Activated CD8-positive, alpha-beta memory T cell treated with anti-CD3 and anti-CD28 coated beads for 1 hour (primary cell): ENCODE measurements at places on chromosomes 3 and 15.

DNA sequence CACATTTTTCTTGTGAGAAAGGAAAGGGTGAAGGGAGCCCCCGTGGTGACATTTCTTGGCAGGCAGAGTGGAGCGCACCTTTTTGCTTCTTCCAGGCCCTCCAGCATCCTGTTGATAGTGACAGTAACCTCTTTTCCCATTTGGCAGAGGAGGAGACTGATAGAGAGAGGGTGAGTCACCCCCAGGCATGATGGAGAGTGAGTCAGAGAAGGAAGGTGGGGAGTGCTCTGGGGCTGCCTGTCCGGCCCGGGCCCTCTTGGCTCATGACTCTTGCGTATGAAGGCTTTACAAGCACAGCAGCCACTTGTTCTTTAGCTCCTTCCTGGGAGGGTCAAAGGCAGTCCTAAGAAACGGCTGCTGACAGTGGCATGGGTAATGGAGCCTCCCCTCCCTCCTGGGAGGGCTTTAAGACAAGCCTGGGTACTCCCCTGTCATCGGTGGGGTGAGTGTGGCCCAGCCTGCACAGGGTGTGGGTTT is 16.0 kb downstream of the ANKRD63 start:
- no peak for DNase-seq

DNA sequence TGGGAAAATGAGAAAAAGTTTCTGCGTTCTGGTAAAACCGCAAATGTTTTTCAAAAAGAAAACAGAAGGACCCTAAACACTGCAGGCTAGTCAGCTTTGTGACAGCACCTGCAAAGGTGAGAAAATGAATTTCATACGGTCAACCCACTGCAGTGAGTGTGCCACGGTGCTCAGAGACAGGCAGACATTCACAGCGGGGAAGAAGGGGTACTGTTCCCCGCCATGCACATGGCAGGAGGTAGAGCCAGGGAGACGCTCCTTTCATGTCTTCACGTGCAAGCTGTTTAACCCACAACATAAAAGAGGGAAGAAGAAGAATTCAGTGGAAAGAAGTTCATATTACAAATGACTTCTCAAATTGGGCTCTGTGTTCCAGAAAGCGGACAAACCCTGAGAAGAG is 109.5 kb downstream of the SEC22A start:
- DNase-seq: no peak

DNA sequence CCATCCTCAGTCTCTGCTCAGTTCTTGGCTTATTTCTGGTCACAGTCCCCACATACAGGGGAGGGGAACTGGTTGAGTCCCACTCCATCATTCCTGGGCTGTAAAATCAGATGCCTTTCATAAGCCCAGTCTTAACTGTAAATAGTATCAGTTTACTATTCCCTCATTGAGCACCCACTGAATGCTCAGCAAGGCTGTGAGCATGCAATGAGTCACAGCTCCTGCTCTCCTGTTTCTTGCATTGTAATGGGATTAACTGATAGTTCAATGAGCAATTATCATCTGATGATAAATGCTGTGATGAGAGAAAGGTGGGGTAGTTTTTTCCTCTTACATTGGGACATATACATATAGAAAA is 113.6 kb upstream of the TPM1 start:
- DNase-seq: no peak

GRCh38 chr3:54353946-54354345 is 231.6 kb downstream of the CACNA2D3 start:
- DNase-seq: no peak

DNA sequence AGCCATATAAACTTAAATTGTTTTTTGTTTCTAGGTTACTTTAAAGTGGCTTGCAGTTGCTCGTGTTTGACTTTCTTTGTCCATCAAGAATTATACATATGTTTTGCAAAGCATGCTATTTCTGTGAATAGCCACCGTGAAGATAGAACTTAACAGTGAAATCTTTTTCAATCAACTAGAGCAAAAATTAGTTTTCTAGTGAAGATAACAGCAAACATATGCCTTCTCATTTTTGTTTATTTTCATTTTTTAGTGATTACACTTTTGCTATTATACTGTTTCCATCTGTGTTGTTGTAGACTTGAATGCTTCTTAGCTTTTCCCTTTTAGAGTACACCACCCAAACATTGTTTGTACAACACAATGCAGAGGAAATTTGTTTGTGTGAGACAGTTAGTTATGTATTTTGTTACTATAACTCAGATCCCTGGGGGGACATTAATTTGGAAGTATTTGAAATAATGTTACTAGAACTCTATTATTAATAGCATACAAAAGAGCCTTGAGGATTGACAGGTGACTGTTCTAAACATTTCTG is 62.8 kb downstream of the CRYBG3 start:
- no peak for DNase-seq

DNA sequence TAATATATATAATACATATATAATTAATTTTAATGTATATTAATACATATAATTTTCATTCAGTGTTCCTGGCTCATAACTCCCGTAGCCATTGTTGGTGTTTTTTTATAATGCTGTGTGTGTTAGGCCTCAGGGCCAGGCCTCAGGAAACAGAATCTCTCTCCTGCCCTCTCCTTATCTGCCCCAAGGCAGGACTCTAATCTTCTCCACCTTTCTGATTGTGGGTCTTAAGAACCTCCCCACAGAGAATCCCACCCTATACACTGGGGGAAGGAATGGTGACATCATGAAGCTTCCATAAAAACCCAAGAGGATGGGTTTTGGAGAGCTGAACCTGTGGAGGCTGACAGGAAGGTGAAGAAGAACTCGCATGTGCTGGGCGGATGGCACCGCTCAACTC is 4.0 kb upstream of the FMN1 start:
- DNase-seq: no peak

- DNase-seq: no peak
Measured at GRCh38 chr3:56303487-56303886, 164.8 kb downstream of the ERC2 start.

DNA sequence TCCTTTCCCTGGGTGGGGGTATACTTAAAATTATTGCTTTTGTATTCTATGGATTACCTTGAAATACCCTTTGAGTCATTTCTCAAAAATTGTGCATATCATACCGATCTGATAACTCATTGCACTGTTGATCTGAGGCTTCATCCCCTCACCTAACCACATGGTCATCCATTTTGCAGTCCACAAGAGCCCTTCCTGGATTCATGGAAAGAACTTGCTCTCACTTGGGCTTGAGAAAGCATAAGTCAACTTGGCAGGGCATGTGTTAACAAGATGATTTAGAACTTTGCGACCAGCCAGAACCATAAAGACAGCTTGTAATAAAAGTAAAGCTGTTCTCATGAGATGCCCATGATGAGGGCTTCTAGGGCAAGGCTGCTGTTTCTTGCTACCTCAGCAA is 22.2 kb downstream of the MME start:
- DNase-seq: no peak

DNA sequence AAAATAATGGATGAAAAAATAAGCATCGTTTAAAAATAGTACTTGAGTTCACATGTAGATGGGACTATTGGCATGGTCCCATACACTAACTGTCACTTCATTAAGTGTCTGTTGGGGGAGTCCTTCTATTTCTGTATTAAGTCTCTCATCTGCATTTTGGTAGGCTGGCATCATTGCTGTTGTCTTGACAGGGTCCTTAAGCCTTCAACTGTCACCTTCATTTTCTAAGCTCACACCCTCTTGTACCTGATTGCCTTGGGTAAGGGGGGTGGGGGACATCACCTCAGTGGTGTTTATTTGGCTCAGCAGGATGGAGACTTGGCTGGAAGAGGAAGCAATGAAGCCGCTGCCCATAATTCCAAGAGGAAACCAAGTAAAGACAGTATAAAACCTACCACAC is 202.0 kb upstream of the VEPH1 start:
- DNase-seq: no peak

DNA sequence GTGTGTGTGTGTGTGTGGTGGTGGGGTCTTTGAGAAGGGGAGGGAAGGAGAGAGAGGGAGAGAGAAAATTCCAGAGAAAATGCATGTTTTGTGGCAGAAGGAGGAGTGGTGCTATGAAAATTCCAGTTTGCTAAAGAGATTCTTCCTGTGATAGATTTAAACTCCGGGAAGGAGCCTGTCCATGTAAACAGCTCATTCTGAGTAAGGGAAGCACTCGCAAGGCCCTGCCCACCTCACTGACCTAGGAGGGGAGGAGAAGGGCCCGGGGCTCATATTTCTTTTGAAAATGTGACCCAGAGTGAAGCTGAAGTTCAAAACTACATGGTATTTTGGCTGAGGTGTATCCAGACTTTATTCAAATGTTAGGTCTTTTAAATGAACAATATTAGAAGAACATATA is 41.3 kb downstream of the ADAMTSL3 start:
- no peak for DNase-seq

- no peak for DNase-seq
Measured at GRCh38 chr15:35827911-35828310, 281.9 kb upstream of the DPH6 start.

DNA sequence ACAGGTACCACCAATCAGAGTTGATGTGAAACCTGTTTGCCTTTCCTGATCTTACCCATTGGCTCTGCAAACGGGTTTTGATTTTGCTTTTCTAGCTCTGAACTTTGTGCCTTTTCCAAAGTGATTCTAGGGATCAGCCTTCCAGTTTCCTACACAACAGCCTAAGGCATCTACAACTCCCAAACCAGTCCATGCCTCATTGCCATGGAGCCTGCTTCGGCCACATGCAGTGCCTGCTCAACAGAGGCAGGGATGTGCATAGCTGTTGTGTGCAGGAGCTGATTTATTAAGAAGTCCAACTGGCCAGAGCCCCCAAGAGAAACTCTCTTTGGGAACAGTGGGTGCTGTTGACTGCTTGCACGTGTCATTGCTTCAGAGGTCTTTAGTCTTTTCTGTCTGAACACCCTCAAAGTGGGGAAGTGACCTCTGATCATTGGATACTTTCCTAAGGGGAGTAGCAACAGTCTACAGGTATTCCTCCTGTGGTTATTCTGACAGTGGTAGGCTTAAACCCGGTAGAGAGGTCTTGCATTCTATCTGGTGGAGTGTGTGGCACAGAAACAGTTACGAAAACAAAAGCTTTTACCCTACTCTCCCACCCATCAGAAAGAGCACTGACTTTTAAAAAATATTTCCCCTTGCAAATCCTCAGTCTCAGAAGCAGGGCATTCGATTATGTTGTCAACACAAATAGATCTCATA is 36.6 kb upstream of the THSD4 start:
- DNase-seq: no peak

GRCh38 chr15:68515371-68516095 is 63.3 kb upstream of the CORO2B start:
- no peak for DNase-seq

DNA sequence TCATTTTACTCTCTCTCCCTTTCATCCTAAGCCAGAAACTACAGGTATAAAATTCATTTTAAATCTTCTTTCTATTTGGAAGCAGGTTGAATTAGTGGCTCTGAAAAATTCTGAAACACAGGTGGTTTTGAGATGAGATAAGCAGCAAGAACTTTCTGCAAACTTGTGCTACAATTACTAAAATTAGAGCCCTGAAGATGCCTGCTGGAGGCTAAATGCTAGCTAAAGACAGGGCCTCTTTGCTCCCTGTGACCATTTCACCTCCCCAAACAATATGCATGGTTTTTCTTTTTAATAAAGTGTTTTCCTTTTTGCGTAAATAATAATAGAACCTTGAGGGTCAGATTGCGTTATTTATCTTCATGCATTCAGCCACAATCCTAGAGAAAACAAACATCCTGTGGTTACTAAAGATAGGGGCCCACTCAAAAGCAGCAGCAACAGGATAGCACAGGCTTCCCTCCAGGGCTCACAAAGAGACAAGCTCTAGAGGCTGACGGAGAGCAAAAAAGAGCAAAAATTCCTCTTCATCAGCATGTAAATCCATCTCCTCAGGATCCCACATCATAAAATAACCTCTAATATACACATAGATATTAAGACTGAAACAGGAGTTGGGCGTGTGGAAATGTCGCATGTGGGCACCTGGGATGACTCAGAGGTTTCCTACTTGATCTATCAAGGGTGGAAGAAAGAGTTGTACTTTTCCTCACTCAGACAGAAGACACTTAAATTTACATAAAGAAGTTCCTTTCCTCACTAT is 26.5 kb upstream of the CP start:
- no peak for DNase-seq

DNA sequence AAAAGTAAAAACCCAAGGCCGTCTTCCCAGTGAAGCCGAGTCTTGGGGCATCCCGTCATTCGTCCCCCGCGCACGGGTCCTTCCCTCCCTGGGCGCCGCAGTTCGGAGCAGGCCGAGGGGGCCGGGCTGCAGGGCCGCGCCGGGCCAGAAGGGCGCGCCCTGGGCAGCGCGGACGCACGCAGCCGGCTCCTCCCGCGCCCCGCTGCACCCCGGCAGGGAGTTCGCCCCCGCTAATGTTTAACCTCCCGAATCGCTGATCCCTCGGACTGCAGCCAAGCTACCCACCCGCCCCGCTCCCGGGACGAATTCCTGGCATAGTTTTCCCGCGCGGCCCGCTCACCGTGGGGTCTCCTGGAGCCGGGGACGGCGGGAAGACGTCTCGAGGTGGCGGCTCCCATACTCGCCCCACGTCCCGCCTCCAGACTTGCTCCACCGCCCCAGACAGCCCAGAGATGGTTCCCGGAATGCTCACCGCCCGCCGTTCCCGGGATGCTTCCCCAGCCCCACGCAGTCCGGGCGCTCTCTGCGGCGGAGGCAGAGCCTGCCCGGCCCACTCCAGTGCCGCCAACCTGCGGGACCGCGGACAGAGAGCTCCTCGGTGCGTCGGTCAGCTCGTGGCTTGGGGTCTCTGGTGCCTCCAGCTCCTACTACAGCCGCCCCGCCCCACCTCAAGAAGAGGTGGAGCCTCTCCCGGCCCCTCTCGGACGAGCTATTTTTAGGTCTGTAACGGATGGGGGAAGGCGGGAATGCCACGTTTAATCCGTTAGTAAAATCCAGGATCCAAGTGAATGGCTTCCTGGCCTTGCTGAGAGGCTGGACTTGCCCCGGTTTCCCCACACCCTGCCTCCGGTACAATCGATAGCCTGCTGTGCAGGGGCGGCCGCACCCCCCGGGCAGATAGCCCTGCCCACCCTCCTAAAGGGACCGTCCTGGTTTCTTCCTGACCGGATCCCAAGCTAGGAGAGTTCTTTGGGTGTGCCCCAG is at the start of gene DZIP1L:
Gene DZIP1L (minus strand): TSS at position 621 of the 984 bp plus-strand sequence. CDS start 11,637 bp downstream, outside the sequence.
- DNase-seq: peak; percentile 11

DNA sequence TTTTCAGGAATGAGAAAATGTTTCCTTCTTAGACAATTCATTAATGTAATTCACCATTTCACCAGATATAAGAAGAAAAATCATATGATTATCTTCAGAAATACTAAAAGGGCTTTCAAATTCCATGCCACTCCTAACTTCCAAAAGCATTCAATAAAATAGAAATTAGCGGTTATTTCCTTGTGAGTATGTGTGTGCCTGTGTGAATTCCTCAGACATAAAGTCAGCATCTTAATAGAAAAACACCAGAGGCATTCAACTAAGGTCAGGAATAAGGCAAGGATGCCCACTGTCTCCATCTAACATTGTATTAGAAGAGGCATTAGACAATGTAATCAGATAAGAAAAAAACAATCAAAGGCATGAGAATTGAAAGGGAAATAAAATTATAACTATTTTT is 88.4 kb downstream of the PLCH1 start:
- no peak for DNase-seq

GRCh38 chr3:23697416-23697815 is 108.3 kb upstream of the UBE2E1 start:
- no peak for DNase-seq
